IMR-90 (cell line): ENCODE measurements at places on chromosomes 7 and 10. TPM values are rescaled to one million over a fixed set of nuclear protein-coding genes. Genes with fewer than 3 reads are reported as not detected.

The OR2AE1 gene
- total RNA-seq: 0.18 TPM in 1 of 2 replicates, not detected in the other

The HYCC1 gene
- total RNA-seq: 78.3 and 185 TPM in 2 replicates

- no peak for DNase-seq
Measured at GRCh38 chr10:86308056-86308455, 58.5 kb downstream of the GRID1 start.

The SLC18A3 gene
- total RNA-seq: not detected in 2 replicates

DNA sequence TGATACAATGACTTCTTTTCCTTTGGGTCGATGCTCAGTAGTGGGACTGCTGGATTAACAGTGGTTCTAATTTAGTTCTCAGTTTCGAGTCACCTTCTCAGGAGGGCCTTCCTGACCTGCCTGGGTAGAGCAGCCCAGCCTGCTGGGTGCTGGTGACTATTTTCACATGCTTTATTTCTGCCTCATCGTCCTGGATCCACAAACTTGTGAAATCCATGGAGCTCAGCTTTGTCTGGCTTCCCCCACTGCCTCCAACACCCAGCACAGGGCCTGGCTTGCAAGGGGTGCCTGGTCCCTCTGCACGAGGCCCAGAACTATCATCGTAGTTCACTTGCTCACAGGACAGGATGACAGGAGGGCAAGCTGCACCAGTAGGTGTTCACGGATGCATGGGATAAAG lies 46.9 kb downstream of the SPOCK2 start:
- DNase-seq: no peak

The CPA4 gene
- total RNA-seq: 365 and 382 TPM in 2 replicates

DNA sequence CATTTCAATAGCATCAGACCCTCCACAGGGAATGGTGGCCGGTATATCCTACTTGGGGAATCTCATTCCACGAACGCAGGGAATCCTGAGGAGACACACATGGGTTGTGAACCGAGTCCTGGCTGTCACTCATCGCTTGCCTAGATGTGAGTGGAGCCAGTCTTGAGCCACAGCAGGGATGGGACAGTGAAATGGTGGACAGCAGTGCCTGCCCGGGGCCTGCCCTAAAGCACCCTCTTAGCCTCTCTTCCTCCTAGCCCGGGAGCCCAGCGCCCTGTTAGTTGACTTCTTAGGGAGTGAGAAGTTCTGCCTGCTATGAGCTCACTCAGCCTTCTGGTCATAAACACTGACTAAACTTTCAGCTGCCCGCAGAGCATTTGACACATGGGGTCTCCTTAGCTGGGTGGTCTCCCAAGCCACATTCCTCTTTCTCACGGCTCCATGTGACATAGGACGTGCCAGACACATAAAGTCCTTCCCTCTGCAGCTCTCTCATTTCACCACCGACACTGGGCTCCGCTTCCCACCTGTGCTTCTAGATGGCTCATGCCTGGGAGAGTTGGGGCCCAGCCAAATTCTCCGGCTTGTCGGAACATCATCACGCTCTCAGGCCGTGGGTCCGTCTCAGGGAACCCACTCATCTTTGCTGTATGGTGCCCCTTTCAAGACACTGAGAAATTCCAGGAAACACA lies 60.9 kb downstream of the TCERG1L start:
- no peak for DNase-seq

DNA sequence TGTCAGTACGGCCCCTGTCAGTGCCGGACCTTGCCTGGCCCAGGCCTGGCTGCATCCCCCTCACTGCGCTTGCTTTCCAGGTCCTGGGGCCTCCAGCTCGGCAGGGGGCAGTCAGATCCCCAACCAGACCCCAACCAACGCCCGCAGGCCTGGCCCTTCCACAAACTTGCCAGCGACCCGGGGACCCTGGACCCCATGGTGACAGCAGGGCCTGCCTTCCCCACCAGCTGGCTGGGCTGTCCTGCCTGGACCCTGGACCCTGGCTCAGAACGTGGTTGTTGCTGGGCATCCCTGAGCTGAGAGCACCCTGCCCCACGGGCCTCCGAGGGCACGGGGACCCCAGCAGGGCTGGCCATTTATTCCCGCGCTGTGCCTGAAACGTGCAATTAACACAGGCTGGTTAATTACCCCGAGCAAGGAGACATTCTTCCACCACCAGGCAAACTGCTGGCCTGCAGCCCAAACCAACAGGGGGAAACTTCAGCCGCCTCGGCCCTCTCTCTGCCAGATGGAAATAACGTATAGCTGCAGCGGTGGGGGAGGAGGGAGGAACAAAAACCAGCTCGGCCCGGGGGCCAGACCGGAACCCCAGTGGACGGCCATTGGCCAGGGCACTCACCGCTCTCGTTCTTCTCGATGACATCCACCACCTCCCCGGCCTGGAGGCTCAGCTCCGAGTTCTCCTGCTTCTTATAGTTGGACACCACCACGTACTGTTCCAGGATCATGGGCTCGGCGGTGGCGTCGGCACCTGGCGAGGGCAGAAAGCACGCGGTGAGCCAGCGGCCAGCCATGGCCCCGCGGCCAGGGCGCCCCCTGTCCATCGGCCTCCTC lies 167.1 kb downstream of the NEURL1 start:
- DNase-seq: peak; percentile 48

DNA sequence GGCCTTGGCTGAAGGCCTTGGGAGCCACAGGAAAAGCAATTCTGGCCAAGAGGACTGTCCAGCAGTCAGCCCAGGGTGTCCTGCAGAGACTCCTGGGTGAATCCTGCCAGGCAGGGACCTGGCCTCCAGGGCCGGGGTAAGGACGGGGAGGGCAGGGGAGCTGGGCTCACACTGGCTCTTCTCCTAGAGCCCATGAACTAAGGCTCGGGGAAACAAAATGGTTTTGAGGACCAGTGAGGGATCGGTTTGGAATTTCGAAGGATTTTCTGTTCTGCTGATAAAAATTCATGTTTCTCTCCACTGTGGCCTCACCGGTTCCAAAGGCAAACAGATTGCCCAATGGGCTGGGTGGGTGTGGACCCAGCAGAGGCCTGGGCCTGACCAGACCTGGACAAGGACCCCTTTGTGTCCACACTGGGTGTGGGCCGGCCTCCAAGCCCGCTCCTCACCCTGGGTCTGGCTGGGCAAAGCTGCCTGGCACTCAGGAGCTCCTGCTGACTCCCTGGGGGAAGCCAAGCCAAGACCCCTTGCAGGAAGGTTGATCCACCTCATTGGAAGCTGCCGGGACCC lies 27.3 kb downstream of the FAM20C start:
- no peak for DNase-seq

DNA sequence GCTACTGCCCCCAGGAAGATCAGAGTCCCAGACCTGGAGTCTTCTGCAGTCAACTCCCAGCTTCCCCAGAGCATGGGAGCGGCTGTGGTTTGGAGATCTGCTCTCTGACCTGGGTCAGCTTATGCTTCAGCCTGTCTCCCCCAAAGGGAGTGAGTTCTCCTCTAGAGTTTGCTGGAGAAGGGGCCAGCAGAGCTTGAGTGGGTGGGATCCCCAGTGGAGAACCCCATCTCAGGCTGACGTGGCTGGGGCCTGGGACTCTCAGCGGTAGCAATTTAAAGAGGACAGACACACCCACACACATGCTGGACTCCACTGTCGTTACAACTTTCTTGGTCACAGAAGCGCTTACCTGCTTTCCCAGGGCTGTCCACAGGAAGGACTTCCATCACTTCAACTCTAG lies 6.3 kb downstream of the UNC5B start:
- DNase-seq: no peak

- no peak for DNase-seq
Measured at GRCh38 chr10:110069502-110069982, 61.8 kb downstream of the ADD3 start.

The HYAL4 gene
- total RNA-seq: not detected in 2 replicates

- DNase-seq: no peak
Measured at GRCh38 chr10:126798649-126799048, 106.6 kb upstream of the DOCK1 start.

The LRGUK gene
- under 0.01 TPM in 1 of 2 replicates, not detected in the other for total RNA-seq

- no peak for DNase-seq
Measured at GRCh38 chr7:20738518-20739481, 47.9 kb downstream of the SP8 start.

- peak; percentile 70 for DNase-seq
Measured at GRCh38 chr7:46146454-46147255, 225.6 kb upstream of the IGFBP3 start.

The FOXI2 gene
- total RNA-seq: not detected in 2 replicates

GRCh38 chr7:155145477-155146255 lies 75.5 kb downstream of the HTR5A start:
- DNase-seq: no peak

GRCh38 chr10:125926247-125926646 lies 29.9 kb downstream of the FANK1 start:
- DNase-seq: no peak

DNA sequence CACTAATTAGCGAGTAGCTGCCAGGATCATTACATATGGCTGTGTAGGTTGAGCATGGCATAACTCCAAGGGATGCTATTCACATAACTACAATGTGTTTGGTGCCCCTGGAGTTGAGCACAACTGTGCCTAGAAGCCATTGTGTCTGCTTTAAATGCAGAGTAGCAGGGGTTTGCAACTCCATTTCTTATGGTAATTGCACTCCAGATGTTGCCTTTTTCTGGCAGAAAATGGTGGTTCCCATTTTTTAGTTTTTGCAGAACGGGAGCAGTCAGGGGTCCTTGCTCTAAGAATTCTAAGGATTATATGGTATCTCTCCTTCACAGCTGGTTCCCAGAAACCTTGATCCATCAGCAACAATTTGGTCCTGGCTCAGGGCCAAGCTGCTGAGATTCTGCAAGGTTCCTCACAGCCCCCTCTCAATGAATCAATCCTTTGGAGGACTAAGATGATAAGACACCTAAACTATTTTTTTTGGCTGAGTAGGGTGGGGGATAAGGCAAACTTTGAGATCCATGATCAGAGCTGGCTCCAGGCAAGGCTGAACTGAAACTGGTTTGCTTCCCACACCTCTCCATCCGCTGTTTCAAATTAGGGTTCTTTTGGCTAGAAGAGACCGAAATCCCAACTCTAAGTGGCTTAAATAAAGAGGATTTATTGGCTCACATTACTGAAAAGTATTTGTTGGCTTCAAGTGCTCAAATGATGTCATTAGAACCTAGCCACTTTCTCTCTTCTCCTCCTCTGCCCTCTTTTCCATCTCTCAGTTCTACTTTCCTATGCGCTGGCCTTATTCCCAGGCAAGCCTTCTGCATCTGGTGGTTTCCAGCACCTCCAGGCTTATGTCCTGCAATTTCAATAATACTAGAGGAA lies 97.5 kb upstream of the CCDC6 start:
- no peak for DNase-seq

DNA sequence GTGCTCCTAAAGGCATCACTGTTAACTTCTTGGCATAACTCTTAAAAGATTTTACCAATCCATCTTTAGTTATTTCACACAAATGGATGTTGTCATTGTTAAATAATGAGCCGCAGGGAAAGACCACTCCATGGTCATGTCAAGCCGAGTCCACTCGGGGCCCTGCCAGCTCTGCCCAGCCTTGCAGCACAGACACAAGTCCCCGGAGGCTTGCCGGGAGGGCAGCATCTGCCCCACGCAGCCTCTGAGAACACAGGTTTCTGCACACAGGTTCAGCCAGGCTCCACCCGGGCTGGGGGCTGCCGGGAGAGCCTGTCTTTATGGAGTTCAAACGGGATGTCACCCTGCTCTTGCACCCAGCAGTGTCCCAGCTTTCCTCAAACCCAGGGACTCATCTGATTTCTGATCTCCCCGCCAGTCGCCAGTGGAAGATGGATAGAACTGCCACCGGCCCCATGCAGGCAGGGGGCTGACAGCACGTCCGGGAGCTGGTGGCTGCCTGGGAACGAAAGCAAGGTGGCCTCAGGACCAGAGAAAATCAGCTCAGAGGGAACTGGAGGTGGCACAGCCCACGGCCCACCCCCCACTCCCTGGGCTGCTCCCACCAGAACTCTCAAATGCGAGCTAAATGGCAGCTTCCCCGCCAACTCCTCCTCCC lies 156.2 kb downstream of the TCERG1L start:
- no peak for DNase-seq

- no peak for DNase-seq
Measured at GRCh38 chr10:1932692-1933094, 195.4 kb upstream of the ADARB2 start.

The ARHGEF35 gene
- not detected in 2 replicates for total RNA-seq

- no peak for DNase-seq
Measured at GRCh38 chr10:103847909-103848468, 7.4 kb downstream of the SH3PXD2A start.

The ASB10 gene
- total RNA-seq: not detected in 2 replicates
